ENCODE measurements at places on chromosomes 2 and 18.

DNA sequence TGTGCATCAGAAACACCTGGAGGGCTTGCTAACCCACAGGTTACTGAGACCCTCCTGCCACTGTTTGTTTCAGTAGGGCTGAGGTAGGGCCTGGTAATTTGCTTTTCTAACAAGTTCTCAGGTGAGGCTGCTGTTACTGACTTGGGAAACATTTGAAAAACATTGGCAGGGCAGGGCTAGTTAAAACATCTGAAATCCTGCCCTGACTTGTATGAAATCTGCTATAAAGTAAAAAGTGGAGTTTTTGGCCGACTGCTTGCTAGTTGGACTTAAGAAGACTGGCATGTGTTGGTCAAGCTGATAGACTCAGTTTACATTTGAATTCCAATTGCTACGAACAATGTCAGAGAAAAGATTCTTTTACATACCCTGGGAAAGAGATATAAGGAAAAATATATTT is 111.6 kb upstream of the DLX2 start:
- DNase-seq, result no peak

DNA sequence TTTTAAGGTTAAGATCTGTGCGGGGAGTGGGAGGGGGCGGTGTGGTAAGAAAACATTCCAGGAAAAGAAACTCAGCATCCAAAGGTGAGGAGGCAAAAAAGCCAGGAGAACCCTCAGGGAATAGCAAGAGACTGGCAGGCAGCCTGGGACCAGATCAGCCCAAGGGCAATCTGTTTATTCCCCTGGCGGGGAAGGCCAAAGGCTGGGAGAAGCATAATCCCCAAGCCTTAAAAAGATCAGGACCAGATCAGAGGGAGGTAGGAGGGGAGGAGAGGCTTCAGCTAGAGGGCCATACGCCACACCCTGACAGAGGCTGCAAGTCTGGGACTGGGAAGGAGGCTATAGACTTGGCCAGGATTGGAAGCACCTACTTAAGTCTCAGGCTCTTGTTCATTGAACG is 163.0 kb upstream of the PXDN start:
- DNase-seq, result no peak

- no peak for DNase-seq
These were observed 673 bp upstream of the HNMT start for GRCh38 chr2:137963535-137964065.

DNA sequence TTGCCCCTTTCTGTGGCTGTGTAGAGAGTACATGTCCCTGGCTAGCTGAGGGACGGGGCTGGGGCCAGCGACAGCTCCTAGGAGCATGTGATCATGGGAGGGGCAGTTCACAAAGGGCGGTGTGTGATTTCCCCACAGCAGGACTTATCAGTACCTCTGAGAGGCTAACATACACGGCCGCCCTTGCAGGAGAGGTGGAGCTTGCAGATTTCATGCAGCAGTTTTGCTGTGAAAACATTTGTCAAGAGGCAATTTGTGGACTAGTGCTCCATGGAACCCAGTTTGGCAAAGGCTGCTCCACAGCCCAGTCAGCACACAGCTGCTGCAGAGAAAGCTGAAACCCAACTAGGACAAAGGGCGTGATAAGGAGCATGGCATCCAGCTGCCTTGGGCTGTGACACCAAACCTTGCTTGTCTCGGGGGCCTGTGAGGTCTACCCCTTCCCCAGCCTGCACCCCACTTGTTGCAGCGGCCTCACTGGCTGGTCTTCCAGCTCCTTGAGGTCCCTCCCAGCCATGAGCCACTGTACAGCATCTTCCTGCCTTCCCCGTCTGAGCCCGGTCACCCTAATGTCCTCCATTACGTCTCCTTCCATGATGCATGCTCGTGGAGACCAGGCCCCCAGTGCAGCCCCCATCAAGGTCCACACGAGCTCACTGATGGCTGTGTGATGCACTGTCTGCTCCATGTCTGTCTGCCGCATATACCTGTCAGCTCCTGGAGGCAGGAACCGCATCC is 121.4 kb upstream of the HDAC4 start:
- DNase-seq, result no peak

DNA sequence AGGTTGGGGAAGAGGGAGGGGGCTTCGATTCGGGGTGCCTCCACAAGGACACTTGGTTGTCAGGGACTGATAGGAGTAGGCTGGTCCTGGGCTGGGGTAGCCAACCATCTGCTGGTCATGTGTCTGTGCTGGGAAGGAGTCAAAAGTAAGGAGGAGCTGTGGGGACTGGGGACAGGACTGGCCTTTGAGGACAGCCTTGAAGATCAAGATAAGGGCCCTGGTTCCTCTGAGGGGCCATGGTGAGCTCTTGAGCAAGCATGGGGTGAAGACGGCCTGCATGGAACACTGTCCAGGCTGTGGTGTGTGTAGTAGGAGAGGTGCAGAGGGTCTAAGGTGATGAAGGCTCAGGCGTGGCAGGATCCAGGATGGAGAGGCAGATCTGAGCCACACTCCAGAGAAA is 1.7 kb downstream of the CYP27A1 start:
- DNase-seq, result no peak

GRCh38 chr18:58911241-58911640 is 46.6 kb downstream of the ZNF532 start:
- no peak for DNase-seq

DNA sequence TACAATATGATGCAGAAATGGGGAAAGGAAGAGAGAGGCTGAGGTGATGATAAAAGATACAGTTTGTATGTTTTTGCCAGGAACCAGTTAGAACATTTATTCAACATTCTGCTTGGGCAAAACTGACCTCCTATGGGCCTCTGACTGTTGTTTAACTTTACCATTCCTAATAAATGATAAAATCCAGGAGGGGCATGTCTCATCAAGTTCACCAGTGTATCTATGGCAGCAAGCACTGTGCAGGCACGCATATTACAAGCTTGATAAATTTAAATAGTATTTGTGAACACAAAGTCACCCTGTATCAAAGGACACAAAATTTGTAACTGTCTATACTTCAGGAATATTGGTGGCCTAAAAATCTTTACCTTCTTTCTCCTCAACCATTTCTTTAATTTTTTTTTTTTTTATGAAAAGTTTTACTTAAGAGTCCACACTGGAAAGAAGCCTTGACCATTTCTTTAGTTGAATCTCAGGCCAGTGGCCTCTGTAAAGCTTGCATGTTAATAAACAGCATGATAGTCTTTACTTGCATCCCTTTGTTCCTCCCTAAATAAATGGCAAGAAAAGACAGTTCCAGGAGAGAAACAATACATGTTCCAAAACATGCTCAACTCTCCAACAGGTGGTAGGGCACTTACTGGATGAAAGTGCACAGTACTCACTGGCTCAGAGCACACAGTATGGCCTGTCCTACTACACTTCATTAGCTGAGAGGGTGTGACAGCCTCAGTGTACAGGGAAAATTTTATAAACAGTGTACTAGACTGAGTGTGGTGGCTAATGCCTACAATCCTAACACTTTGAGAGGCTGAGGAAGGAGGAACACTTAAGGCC is 52.3 kb downstream of the SOS1 start:
- no peak for DNase-seq

DNA sequence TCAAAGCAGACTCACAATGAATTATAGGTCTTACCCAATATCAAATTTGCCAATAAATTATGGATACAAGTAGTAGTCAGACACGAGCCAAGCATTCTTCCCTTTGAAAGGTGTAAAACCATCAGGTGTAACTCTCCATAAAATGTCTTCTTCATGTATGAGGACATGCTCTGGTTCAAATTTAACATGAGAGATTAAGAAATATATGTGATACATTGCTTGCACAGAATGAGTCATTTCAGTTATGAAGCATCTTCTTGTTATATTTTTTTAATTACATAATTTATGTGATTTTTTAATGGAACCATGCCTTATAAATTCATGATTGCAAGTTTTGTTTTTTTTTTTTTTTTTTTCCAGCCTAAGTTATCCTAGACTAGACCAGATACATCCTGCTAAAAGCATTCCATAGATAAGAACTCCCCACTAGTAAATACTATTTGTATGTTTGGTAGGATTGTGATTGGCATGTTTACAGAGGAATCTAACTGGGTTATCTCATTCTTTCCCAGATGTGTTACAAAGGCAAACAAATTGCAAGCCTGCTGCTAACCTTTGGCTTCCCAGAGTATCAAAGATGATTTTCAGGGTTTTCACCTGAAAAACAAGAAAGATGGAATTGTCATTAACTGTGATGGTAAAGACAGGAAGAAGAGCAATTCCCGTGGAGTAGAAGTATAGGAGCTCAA is 621.9 kb downstream of the XIRP2 start:
- no peak for DNase-seq

GRCh38 chr2:11097854-11098387 is 57.3 kb upstream of the SLC66A3 start:
- no peak for DNase-seq

GRCh38 chr2:46187112-46187618 is 110.0 kb upstream of the EPAS1 start:
- DNase-seq, result no peak

DNA sequence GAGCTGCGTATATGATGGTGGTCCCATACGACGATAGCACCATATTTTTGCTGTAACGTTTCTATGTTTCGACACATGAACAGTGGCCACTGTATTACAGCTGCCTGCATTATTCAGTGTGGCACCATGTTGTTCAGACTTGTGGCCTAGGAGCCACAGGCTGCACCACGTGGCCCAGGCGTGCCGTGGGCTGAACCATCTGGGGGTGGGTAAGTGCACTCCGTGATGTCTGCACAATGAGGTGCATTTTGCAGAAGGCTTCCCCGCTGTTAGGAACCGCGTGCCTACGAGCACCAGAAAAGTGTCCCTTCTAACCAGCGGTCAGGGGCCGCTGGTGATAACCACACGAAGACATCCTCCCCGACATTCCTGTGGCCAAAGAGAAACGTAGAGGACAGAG is 433.7 kb upstream of the MYT1L start:
- DNase-seq, result no peak

- peak; percentile 32 for DNase-seq
These were observed 809 bp downstream of the DBI start for GRCh38 chr2:119367472-119368099.

GRCh38 chr2:156006721-156007618 is 325.6 kb downstream of the NR4A2 start:
- DNase-seq, result no peak

- no peak for DNase-seq
These were observed 137.0 kb downstream of the UBE2E3 start for GRCh38 chr2:181117206-181117925.

DNA sequence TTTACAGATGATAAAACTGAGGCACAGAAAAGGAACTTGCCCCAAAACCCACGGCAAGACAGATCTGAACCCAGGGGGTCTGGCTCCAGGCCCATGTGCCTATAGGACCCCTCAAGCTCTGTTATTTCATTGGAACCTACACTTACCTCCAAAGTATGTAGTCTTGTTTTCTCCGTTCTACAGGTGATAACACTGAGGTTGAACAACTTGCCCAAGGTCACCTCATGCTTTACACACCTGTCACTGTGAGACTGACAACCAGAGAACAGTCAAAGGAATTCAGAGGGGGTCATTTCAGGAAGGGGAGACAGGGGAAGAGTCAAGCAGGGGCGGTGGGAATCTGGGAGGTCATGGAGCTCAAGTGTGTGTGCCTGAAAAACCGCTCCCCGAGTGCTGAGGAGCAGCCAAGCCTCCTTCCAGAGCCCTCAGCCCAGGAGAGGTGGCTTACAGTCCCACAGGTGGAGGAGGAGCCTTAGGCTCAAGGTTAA is 47.7 kb downstream of the SERTAD2 start:
- DNase-seq, result no peak

DNA sequence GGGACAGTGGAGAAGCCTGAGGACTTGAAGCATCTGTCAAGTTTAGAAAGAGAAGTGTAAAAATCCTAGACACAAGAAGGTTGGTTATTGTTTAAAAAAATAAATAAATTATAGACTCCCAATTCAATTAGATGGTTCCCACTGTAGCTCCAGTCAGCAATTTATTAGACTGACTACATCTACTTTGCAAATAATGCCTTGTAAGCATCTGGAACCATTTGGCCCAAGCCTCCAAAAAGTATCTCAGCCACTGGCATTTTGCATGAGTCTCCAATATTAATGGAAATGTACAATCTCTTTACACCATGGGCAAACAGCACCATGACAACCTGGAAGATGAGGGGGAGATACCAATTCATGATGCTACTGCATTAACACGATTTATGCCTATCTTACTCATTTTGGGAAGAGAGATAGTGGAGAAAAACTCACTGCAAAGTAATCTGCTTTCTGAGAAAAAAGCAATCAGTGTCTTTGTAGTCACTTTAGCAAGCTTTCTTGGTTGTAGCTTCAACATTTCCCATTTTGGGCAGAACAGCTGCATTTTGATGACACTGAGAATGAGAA is 2.8 kb downstream of the NYAP2 start:
- DNase-seq, result no peak

- no peak for DNase-seq
These were observed 474.8 kb upstream of the RAB6C start for GRCh38 chr2:129504646-129505045.

DNA sequence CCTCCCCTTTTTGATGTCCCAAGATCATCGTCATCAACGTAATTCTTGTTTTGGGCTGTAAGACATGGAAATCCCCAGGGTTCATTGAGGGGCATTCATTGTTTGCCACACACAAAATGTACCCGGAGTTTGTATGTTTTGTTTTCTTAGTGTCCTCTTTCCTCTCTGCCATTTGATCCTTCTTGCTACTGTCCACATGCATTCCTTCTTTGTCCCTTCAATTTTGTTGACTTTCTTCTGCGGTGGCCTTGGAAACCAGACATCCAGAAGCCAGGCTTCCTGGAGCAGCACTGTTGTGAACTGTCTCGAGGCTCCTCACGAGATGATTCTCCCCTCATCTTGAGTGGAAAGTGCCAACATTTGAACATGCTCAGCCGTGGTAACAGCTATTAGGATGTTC is 24.8 kb downstream of the IGFBP2 start:
- no peak for DNase-seq

GRCh38 chr2:84840306-84840705 is 40.6 kb downstream of the TRABD2A start:
- no peak for DNase-seq

DNA sequence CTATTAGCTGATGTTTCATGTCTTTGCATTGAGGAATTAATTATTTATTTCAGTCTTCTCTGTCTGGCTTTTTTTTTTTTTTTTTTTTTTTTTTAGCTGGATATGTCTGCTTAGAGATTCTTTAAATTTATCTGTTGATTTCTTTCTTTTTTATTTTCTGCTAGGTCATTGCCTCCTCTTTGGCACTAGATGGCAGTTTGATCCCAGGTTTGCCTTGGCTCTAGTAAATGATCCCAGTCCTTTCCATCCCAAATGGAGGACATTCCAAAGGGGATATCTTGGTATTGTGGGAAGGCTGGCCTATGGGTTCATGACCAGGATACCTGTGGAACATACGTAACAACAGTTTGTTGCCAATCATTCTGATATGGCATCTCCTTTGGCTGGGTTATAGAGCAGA is 339.5 kb upstream of the GCFC2 start:
- no peak for DNase-seq

- no peak for DNase-seq
These were observed 195.6 kb downstream of the HRH4 start for GRCh38 chr18:24656050-24656449.

DNA sequence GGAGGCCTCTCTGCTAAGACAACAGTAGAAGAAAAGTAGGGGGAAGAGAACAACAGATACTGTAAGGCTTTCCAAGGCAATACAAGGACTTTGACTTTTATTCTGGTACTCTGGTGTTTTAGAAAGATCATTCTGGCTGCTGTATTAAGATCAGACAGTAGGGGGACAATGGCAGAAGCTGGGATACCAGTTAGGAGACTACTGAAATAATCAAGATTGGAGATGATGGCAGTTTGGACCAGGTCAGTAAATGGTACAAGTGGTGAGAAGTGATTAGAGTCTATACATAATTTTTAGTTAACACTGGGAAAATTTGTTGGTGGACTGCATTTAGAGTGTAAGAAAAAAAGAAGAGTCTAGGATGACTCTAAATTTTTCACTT is 139.7 kb downstream of the ROCK1 start:
- no peak for DNase-seq

- DNase-seq, result no peak
These were observed 495.1 kb upstream of the TCF4 start for GRCh38 chr18:56083097-56083521.
